ENCODE measurements at places on chromosomes 6 and 20.

GRCh38 chr6:79184086-79184485, 50.4 kb downstream of the HMGN3 start:
- no peak for DNase-seq

DNA sequence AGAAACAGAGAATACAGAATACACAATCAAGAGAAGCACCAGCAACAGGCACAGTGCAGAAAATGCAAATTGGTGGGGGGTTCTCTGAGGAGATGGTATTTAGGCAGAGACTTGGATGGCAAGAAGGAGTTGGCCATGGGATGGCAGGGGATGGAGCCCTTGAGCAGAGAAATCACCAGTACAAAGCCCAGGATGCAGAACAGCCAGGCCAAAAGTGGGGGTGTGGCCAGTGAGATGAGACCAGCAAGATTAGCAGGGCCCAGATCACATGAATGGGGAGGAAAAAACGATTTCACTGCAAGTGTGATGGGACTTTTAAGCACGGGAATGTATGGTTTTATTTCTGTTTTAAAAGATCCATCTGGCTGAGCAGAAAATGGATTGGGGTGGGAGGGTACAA, 63.4 kb downstream of the TRAM2 start:
- DNase-seq, result no peak

DNA sequence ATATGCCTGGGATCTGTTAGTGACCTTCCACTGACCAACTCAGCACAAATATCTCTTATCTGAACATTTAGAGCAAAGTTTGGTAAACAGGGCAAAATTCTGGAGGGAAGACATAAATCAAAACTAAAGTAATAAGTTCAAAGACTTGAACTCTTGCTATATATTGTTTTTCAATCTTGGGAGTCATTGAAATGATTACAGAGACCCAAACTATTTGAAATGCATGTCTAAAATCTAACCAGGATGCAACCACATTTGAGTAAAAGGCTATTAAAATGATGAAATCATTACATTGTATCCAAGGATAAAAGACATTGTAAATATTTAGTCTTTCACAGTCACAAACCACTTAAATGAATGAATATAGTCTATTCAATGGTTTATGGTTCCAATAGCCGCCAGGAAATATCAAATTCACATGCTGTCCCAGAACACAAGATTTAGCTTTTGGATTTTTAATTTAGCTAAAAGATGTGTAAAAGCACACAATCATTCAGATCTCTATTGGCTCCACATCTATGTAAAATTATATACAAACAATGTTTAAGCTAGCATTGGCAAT, 256.6 kb upstream of the EPHA7 start:
- DNase-seq, result no peak

GRCh38 chr20:14333721-14334120, 3.7 kb downstream of the FLRT3 start:
- no peak for DNase-seq

DNA sequence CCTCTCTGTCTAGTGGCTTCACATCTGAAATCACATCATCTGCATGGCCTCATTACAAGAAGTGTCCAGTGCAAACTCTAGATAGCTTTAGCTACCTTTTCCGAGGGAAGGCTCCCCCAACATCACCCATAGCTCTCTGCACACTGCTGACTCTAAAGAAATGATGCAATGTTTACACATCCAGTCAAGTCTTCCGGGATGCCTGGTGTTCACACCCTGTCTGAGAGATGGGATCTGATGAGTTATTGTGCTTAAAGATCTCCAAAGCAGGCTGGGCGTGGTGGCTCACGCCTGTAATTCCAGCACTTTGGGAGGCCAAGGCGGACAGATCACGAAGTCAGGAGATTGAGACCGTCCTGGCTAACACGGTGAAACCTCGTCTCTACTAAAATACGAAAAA, 404.6 kb upstream of the IRAK1BP1 start:
- no peak for DNase-seq

- DNase-seq, result no peak
These were observed 320.5 kb upstream of the RSPO3 start for GRCh38 chr6:126797981-126798380.

- DNase-seq, result no peak
These were observed 18.1 kb upstream of the BMP6 start for GRCh38 chr6:7707787-7708186.

DNA sequence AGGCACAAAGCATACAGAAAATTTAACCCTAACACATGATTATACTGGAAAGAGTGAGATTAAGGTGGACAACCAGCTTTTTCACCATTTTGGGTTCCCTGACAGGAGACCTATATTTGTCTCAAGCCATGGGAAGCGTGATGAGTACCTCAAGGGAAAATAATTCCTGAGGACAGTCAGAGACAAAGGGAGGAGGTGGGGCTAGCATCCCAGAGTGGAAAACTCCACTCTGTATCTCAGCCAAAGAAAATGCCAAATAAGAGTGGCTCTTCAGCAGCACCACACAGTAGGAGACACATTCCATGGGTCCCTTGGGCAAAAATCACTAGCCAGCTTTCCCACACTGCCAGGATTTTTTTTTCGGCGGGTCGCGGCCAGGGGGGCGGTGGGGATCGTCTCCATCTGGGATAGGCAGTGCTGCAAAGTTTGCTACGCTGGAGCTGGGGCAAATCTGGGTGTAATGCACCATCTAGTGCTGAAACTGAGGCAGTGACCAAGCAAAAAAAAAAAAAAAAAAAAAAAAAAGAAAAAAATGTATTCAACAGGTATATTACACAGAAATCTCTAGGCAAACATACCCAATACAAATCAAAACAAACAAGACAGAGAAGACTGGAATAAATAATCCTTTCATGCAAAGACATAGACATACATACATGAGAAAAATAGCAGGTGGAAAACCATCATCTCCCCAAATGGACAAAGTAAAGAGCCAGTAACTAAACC, 77.3 kb upstream of the SLC35F1 start:
- peak; percentile 16 for DNase-seq

- DNase-seq, result no peak
These were observed 48.2 kb downstream of the CENPW start for GRCh38 chr6:126388104-126388598.

- no peak for DNase-seq
These were observed 578.2 kb downstream of the MEI4 start for GRCh38 chr6:78231002-78231401.

GRCh38 chr20:5544712-5545111, 205.5 kb upstream of the SHLD1 start:
- no peak for DNase-seq

- DNase-seq, result no peak
These were observed 17.4 kb upstream of the SIRPB2 start for GRCh38 chr20:1508574-1508973.

DNA sequence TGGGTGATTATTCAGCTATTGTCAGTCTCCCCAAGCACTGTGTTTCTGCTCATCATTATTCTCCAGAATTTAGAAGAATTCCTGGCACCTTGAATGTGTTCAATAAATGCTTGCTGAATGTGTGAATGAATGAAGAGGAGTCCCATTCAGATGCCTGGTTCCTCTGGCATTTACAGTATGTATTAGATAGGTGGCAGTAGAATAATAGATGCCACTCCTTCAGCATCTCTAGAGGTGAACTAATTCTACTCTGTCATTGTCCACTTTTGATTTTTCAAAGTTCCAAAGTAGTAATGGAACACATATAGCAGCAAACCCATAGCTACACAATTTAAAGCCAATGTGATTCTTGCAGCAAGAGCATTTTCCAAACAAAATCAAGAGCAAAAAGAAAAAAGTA, 118.9 kb upstream of the CEP162 start:
- DNase-seq, result no peak

- DNase-seq, result no peak
These were observed 34.2 kb downstream of the FOXQ1 start for GRCh38 chr6:1346101-1346500.

GRCh38 chr6:1435806-1436205, 46.4 kb downstream of the FOXF2 start:
- DNase-seq, result no peak

GRCh38 chr20:38131588-38132121, 33.4 kb downstream of the TGM2 start:
- no peak for DNase-seq

Measured in stromal cell of bone marrow (primary cell).